ENCODE measurements at places on chromosomes 13 and 19.

DNA sequence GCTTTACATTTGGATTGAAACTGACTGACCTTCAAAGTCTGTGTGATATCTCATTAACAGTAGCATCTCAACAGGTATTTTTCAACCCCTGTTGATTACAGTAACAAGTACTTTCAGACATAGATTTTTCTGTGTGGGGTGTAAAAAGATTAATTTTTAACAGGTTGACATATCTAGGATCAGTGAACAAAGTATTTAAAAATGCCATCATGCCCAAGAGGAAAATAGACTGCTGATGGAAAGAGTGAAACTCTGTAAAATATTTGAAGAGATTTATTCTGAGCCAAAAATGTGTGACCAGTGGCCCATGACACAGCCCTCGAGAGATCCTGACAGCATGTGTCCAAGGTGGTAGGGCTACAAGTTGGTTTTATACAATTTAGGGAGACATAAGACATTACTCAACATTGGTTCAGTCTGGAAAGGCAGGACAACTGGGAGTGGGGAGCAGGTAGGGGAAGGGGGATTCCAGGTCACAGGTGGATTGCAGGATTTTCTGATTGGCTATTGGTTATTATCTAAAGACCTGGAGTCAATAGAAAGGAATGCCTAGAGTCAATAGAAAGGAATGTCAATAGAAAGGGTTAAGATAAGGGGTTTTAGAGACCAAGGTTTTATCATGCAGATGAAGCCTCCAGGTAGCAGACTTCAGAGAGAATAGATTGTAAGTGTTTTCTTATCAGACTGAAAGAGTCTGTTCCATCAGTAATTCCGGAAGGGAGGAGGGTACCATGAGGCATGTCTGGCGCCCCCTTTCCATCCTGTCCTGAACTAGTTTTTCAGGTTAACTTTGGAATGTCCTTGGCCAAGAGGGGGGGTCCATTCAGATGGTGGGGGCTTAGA lies 29.1 kb downstream of the TNFRSF19 start:
- DNase-seq: peak; percentile 21

- DNase-seq: no peak
Observed at GRCh38 chr13:23436680-23437079, 3.2 kb upstream of the SACS start.

- no peak for DNase-seq
Observed at GRCh38 chr13:94333131-94333820, 146.2 kb downstream of the DCT start.

GRCh38 chr13:50629497-50629896 lies 214.0 kb downstream of the DLEU7 start:
- no peak for DNase-seq

DNA sequence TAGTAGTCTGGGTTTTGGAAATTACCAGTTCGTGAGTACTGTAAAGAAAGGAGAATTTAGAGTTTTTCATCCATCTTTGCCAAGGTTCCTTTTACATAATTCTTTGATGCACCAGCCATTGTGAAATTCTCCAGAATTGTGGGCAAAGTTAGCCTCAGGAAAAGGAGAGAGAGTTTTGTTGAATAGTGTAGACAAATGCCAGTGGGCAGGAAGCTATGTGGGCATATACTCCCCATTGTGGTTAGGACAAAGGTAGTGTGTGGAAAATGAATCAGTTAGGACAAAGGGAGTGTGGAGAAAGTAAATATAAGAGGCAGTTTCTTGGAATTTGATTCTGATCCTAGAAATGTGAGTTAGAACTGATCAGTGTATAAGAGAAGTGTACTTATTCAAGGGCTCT lies 67.9 kb downstream of the PCCA start:
- peak; percentile 33 for DNase-seq

- no peak for DNase-seq
Observed at GRCh38 chr13:109198585-109198984, 569.2 kb downstream of the MYO16 start.

All from SW480 (cell line).